ENCODE measurements at places on chromosomes 2 and 18.

DNA sequence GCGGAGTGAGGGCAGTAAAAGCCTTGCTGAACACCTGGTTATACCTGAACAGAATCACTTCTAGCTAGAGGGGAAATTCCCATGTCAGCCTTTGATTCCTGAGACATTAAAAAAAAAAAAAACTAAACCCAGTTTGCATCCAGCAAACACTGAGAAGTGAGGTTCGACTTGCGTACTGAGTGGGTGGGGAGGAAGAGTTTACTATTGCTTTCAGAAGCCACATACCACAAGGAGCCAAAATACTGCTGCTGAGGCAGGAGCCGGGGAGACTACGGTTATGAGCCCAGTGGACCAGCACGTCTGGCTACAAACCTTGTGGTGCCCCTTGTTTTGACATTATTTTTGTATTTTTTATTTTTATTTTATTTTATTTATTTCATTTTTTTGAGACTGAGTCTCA, 2.7 kb downstream of the COLEC11 start:
- no peak for DNase-seq

GRCh38 chr2:15797231-15797938, 143.0 kb upstream of the MYCN start:
- no peak for DNase-seq

- DNase-seq = no peak
These were observed 382.7 kb upstream of the SALL3 start for GRCh38 chr18:78596794-78597345.

- DNase-seq = no peak
These were observed 424.1 kb downstream of the ERBB4 start for GRCh38 chr2:212114489-212114888.

DNA sequence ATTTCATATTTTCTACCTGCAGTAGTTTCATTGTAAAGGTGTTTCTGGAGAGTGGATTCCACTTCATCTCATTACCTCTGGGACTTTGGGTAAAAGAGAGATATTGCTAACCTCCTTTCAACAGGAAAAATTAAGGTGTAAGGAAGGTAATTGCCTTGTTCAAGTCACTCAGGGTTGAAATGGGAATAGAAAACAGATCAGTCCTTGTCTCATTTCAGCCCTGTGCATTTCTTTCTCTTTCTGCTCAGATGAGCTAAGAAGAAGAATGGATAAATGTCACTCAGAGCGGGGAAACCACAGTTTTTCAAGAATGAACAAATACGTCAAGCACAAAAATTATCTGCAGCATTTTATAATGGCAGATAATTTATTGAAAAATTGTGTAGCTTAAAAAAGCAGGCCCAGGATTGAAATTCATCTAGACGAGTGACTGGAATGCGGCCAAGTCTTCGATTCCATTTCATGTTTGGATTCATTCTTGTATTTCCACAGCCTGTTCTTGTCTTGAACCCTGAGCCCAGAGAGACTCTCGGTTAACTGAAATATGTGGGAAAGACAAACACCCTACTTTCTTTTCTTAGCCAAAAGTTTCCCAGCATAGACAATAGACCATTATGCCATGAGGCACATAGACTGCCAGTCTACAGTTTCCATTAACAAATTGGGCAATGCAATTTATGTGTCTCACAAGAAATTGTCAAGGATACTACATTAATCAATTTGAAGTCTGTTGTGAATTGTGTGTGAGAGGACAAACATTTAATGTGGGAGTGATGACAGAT, 107.9 kb downstream of the POLE4 start:
- no peak for DNase-seq

GRCh38 chr2:160360089-160360757, 133.4 kb downstream of the RBMS1 start:
- DNase-seq = no peak

- no peak for DNase-seq
These were observed 290.3 kb upstream of the MMADHC start for GRCh38 chr2:149877913-149878312.

DNA sequence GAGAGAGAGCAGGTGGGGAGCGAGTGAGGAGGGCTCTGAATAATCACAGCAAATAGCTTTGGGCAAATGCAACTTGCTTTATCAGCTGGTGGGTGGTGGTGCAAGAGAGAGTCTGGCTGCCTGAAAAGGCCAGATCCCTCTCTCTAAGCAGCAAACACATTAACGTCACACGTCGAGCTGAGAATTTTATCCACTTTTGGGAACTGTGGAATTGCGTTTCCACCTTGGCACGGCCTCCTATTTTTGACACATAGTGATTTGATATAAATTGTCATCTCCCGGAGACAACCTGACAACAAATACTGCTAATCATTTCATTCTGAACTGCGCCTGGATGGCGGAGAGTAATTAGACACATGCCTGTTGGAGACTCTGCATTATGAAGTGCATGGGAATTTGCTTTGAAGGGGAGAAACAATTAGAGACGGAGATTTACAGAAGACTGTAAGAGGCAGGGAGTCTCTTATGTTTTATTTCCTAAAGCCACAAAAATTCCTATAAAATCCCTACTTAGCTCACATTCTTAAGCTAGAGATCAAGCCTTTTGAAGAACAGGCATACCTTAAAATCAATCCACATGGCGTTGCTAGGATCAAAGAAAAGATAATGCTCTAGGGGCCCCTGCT, 634.1 kb downstream of the TDRD15 start:
- no peak for DNase-seq

- no peak for DNase-seq
These were observed 181.0 kb downstream of the PDE11A start for GRCh38 chr2:177891533-177891932.

DNA sequence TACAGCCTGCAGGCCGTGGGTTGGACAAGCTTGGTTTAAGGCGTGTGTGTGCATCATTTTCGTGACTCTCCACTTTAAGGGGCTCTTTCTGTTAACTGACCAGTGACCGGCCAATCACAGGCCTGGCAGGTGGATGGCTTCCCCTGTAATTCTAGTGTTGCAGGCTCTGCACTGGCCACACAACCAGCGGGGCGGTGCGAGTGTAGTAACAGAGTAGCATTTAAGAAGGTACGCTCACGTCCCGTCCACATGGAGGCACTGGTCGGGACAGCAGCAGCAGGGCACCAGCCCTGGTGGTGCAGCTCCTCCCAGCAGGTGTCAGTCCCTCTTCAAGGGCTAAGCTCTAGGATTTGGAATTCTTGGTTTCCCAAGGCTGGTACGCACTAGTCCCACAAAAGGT, 8.0 kb upstream of the ANO7 start:
- no peak for DNase-seq

- peak; percentile 86 for DNase-seq
These were observed 133.1 kb downstream of the NFATC1 start for GRCh38 chr18:79528846-79529245.

DNA sequence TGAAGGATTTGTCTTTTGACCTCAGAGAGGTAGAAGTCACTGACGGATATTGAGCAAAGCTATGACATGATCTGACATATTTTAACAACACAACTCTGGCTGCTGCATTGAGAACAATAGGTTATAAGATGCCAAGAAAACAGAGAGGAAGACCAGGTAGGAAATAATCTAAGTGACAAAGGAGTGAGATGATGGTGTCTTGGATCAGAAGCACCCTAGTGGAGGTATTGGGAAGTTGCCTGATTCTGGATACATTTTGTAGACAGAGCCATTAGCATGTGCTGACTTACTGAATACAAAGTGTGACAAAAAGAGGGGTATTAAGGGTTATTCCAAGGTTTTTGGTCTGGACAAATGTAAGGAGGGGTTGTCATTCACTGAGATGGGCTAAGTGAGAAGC, 1438.1 kb downstream of the DPP10 start:
- no peak for DNase-seq

DNA sequence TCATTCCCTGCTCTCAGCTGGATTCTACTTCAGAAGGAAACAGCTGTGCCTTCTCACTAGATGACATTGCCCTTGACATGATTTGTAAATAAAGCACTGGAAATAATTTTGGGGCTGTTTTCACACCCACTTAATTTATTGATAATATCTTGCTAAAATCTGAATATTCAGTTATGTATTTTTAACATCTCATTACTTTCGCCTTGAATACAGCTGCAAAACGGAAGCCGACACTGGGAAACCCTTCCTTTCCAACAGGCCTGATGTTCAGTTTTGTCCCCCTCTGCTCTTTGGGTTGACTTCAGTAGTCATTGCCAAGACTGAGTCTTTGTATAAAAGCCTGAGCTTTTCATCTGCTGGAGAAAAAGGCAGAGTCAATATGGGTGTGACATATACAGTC, 82.7 kb downstream of the DOCK10 start:
- no peak for DNase-seq

DNA sequence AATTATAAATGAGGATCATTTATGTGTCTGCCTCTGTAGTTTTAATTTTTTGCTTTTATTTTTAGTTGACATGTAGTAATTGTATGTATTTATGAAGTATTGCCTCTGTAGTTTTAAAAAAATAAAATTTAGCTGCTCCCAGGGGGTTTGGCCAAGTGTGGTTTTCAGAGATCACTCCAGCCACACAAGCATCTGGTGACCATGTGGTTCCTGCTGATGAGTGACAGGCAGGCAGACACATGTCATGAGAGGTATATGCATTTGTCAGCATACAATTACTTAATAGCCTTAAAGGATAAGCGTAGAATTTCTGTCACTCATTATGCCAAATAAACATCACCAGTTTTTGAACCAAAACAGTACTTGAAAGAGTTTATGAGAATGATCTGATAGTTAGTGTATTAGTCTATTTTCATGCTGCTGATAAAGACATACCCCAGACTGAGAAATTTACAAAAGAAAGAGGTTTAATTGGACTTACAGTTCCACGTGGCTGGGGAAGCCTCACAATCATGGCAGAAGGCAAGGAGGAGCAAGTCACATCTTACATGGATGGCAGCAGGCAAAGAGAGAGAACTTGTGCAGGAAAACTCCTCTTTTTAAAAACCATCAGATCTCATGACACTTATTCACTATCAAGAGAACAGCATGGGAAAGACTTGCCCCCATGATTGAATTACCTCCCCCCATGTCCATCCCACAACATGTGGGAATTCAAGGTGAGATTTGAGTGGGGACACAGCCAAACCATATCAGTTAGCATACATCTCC, 29.6 kb downstream of the MREG start:
- DNase-seq = no peak

GRCh38 chr2:43117521-43118143, 108.8 kb downstream of the ZFP36L2 start:
- DNase-seq = no peak

GRCh38 chr2:239601201-239601851, 200.5 kb upstream of the HDAC4 start:
- no peak for DNase-seq

DNA sequence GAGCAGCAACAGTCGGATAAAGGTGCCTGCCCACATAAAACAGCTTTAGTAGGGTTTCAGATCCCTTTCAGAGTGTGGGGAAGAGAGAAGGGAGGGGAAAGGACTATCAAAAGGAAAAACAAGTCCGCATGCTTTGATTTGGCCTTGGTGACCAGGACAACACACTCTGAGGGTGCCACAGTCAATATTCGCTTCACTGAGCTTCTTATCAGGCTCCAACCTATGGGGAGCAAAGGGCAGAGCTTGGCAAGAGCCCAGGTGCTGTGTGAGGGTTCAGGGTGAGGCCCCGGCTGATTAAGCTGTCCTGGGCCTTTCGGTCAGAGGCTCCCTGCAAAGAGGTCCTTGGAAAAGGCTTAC, 237.4 kb upstream of the SMAD2 start:
- DNase-seq = no peak

- no peak for DNase-seq
These were observed 116.5 kb upstream of the REG3G start for GRCh38 chr2:78908973-78909372.

GRCh38 chr2:201784563-201784962, 3.8 kb upstream of the ALS2 start:
- DNase-seq = no peak

DNA sequence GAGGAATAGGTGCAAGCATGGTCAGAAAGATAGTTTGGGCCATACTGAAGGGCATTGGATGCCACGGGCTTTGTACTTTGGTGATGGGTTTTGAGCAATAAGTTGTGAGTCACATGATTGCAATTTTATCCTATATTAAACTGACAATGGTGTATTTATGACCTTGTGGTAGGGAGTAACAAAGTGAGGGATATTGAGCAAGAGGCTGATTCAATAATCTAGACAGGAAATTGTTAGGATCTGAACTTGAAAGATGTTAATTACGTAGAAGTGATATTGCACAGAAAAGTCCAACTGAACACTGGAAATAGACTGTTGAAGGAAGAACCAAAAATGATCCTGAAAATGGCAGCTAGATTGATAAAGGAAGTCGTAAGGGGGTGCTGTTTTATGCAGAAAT, 46.6 kb upstream of the TCF4 start:
- no peak for DNase-seq

GRCh38 chr2:149075853-149076252, 37.4 kb downstream of the LYPD6B start:
- no peak for DNase-seq

- no peak for DNase-seq
These were observed 31.0 kb upstream of the BBS5 start for GRCh38 chr2:169448316-169448715.

- no peak for DNase-seq
These were observed 308.8 kb upstream of the MGAT5 start for GRCh38 chr2:133945089-133945488.

DNA sequence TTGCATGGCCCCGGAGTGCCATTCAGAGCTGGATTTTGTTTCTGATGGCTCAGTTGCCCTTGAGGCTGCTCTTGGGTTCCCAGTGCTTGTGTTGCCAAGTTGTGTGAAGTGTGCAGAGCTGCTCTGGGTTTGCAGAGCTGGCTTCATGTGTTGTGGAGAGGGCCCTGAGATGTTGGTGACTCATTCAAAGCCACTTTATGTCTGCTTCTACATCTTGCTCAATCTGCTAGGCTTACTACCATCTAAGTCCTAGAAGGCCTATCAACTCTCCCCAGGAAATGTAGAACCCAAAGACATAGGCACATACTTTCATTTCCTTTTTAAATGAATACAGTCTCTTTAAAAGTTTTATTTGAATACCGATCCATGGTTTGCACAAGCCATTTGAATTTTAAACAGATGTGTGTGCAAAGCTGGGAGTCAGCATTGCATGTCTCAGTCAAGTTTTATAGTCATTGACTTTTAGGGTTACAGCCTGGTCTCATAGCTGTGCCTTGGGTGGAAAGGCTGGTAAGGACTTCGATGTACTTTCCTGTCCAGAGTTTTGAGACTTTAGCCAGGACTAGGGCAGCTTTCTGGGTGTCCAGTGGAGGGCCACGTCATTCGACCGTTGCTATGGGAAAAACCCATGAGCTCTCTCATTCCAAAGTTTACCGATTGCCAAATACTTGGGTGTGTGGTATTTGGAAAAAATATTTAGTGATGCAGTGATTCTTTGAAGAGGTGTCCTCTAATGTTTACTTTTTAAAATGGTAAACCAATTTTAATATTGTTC, 105.0 kb downstream of the LTBP1 start:
- no peak for DNase-seq

DNA sequence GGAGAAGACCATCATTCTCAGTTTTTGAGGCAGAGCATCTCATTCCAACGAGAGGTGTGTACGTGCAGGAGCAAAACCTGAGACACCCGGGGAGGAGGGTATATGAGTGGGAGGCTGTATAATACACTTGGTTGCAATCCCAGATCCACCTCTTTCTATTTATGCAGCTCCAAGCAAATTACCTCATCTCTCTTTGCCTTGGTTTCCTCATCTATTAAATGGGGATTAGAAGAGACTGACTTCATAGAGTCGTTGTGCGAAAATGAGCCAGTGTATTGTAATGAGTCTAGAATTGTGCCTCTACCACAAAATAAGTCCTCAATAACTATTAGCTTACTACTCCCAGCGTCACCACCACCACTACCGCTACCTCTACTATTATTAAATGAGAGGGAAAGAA, 40.1 kb downstream of the TGOLN2 start:
- no peak for DNase-seq

GRCh38 chr2:151241224-151241623, 20.4 kb downstream of the RBM43 start:
- no peak for DNase-seq
